Fibroblast of mammary gland (primary cell): ENCODE measurements at places on chromosomes 7 and 10.
A peak's percentile ranks its signal among the peaks of the same experiment; 100 is the strongest.

DNA sequence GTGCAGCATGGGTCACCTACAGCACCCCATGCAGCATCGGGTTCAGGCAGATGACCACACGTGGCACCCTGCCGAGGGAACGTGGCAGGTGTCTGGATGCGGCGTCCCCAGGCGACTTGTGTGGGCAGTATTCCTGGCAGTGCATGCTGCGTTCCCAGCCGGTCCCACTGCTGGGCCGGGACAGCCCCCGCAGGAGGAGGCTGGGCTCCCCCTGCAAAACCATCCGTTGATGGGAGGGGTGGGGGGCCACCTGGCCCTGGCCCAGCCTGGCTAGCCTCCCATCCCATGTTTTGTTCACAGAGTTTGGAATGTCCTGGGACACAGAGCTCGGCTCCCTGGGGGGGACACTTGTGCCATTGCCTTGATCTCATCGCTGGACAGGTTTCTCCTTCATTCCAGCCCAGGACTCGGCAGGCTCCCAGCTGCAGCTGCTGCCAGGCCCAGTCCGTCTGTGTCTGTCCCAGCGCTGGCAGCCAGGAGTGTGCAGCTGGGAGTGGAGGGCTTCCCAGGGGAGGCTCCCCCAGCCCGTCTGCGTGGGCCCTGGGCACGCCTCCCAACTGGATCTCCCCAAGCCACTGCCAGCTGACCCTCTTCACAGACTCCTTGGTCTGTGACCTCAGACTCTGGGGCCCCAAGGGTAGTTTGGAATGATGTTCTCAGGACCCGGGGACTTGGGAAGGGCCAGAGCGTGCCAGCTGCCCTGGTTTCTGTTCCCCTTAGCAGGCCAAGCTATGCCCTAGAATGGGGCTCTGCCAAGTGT is 32.6 kb downstream of the TMEM270 start:
- DNase-seq, result peak; percentile 46

DNA sequence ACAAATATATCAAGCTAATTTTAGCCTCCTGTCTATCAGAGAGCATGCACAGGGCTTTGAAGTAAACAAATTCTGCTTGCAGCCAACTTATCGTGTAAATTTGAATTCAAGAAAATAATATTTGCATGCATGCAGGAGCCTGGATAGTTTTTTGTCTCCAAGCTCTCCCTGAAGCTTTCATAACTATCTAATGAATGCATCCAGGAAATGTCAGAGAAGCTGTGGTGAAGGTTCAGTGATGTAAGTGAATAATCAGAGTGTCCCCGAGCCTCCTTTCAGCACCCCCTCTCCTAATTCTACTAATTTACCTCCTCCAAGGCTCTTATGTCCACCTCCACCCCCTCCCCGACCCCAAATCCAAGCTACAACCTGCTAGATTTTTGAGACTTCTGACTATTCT is 172.0 kb upstream of the ZNF32 start:
- DNase-seq, result no peak

GRCh38 chr10:28360175-28360574 is 57.3 kb upstream of the MPP7 start:
- no peak for DNase-seq

- DNase-seq, result no peak
Measured at GRCh38 chr7:23287612-23288011, 11.5 kb upstream of the MALSU1 start.

DNA sequence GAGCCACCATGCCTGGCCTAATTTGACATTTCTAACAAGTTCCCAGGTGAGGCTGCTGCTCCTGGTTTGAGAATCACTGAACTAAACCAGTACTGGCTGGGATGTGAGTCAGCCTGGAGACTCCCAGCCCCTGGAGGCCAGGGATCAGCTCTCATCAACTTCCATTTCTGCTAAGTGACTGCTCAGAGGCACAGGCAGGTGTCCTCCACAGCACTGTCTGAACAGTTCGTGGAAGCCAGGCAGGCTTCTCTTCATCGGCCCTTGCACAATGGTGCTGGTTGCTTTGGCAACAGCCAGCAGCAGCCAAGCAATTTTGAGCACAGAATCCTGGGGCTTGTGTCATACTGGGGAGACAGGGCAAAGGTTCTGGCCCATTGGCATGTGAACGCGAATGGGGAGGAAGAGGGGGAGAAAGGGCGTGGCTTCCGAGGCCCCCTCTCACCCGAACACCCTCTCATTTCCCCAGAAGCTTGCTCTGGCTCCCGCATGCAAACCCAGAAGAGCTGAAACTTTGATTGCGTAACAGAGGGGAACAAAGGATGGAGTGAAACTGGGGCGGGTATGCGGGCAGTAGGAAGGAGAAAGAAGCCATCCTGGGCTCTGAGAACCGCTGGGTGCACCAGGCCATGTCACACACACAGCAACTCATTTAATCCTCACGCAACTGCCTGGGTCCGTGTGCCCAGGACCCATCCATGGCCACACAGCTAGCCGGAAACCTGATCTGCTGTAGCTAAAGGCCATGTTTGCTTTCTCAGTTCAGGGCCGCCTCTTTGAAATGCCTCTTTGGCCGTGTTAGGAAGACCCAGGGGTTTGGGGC is 9.0 kb upstream of the POR start:
- peak; percentile 81 for DNase-seq

DNA sequence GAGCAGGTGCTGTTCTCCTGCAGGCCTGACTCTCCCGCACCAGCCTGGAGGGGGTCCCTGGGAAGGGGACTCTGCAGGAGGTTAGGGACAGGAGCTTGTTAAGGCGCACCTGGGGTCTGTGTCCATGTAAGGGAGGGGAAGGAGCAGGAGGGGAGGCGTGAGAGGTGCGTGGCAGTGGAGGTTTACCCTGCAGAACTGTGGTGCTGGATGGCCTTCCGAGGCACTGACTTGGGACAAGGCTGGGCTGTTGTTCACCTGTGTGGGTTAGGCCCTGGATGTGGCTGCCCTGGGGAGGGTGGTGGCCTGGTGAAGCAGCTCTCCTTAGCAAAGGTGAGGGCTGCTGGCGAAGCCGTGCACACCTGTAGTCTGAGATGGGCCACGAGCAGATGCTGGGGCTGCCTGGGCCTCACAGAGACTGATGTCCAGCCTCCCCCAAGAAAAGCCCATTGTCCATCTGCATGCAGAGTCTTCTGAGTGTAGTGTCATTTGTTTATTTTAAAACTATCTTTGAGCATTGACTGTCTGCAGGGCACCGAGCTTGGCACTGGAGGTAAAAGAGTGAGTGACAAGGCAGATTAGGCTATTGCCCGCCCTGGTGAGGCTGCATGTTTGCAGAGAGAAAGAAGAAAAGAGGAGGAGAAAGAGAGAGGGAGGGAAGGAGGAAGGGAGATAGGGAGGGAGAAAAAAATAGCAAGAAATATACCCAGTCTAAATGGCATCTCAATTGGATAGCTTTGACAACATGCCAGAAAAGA is 225.3 kb downstream of the GLRX3 start:
- no peak for DNase-seq

DNA sequence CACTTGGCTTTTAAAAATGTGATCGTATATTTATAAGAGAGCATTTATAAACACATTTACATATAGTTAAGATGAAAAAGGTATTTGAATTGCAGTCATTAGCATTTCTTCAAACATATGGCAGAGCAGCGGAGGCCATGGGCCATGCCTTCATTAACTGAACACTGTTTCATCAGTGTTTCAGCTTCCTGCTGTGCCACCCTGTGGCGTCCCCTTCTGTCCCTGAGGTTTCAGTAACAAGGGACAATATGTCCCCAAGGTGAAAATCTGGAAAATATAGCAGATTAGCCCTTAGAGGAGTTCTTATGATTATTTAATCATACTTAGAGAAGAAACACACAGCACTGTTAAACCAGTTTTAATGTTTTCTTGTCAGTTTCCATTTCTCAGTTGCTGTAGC is 577.8 kb downstream of the ETV1 start:
- DNase-seq, result no peak

- DNase-seq, result no peak
Measured at GRCh38 chr10:43109671-43110249, 28.5 kb upstream of the CSGALNACT2 start.

- DNase-seq, result no peak
Measured at GRCh38 chr10:11863353-11864109, 40.4 kb downstream of the PROSER2 start.

- DNase-seq, result no peak
Measured at GRCh38 chr7:44720301-44720700, 28.3 kb upstream of the ZMIZ2 start.

DNA sequence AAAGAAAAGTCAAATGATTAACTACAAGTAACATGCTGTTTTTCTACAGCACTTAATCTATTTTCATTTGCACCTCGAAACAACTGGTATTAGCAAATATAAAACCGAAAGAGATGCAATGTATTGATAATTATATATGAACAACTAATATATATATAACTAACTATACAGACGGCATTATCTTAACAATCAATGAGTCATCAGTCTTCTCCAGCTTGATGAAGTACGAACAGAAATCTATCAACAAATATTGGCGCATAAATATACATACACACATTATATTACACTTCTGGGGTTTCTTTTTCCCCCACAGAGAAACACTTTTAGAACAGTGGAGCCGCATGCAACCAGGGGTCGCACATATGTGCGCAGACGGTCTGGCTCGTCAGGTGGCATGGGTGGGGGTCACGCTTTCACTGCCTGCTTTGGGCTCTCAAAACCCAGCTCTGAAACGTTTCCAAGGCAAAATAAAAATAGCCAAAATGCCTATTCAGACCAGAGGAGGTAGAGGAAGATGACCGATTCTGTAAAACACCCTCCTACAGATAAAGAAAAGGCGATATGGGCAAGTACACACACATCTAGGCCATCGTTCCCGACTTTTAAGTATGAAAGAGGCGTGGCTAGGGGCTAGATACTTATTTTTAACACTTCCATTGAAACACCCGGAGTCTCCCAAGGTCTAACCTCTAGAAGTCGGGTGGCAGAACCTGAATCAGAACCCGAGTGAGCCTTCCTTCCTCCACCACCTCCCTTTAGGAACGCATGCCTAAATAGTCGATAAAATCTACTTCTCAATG is 1.7 kb downstream of the ARHGAP12 start:
- DNase-seq, result no peak

- peak; percentile 99 for DNase-seq
Measured at GRCh38 chr7:137873979-137874777, 27.4 kb upstream of the DGKI start.

DNA sequence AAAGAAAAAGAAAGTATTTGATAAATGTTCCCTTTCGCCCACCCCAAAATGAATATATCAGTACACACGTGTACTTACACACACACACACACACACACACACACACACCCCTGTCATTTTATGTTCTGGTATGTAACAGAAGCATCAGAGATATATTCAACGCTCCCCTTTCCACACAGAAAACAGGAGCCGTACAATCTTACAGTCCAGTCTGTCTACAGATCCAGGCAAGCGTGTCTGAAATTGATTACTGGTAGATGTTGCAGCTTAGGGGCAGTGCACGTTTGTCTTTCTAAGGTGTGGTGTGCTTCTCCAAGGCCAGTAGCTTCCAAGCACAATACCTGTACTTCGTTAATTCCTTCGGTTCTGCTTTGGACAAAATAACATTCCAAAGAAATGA is 143.7 kb upstream of the RNF32 start:
- DNase-seq, result no peak

DNA sequence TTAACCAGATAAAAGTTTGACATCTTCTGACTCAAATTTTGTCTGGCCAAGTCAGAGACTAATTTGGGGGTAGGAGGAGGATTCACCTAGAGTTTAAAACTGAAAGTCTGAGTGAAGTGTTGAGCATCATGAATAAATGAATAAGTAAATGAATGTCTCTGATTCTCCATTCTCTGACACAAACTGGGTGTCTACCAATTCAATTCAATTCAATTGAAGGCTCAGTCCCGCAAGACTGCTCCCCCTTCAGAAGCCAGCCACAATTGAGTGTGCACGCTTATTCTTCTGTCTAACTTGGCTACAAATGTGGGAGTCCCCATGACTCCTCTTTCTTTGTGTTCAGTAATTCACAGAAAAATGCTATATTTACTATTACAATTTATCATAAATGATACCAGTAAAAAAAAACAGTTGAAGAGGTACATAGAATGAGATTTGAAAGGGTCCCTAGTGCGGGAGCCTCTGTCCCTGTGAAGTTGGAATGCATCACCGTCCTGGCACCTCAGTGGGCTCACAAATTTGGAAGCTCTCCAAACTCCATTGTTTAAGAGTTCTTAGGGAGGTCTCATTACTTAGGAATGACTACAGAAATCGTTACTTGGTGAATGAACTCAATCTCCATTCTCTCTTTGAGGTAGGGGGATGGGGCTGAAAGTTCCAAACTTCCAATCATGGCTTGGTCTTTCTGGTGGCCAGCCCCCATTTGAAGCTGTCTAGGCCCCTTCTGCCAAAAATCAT is 243.7 kb upstream of the PHYHIPL start:
- DNase-seq, result no peak

- peak; percentile 59 for DNase-seq
Measured at GRCh38 chr7:47795631-47796030, 152.6 kb downstream of the PKD1L1 start.

- DNase-seq, result no peak
Measured at GRCh38 chr7:17526621-17527020, 228.2 kb downstream of the AHR start.

DNA sequence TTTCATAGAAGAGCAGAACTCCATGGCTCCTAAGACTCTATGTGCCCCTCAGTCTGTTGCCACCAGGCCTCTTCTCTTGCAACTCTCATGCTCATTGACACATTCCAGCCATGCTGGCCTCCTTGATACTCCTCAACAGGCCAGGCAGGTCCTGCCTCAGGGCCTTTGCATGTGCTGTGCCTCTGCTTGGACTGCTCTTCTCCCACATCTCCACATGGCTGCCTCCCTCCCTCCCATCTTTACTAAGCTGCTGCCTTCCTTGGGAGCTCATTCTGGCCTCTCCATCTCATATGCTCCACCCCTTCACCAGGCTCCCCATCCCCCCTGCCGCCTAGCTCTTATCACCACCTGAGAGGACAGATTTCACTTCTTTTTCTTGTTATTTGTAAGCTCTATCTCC is 103.8 kb upstream of the GPR26 start:
- DNase-seq, result no peak

- no peak for DNase-seq
Measured at GRCh38 chr7:106374437-106374836, 89.7 kb upstream of the NAMPT start.

DNA sequence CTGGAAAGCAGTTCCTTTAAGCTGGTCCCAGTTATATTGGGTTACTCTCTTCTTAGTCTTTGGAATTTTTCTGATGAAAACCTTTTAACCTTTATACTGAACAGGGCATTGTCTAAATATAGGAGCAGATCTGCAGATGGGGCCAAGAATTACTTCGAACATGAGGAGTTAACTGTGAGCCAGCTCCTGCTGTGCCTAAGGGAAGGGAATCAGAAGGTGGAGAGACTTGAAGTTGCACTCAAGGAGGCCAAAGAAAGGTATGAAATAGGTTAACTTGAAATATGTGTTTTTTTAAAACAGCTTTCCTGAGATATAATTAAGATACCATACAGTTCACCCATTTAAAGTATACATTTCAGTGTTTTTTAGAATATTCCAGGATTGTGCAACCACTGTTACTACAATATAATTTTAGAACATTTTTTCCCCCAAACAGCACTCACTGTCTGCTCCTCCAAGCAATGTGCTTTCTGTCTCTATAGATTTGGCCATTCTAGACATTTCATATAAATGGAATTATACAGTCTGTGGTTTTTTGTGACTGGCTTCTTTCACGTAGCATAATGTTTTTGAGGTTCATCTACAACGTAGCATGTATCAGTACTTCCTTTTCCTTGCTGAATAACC is 18.9 kb downstream of the OPTN start:
- no peak for DNase-seq
